ENCODE measurements at places on chromosomes 11 and 22.

GRCh38 chr11:47485107-47485506, 36.2 kb upstream of the RAPSN start:
- DNase-seq, result no peak

GRCh38 chr22:28838971-28839370, 38.6 kb upstream of the XBP1 start:
- no peak for DNase-seq

DNA sequence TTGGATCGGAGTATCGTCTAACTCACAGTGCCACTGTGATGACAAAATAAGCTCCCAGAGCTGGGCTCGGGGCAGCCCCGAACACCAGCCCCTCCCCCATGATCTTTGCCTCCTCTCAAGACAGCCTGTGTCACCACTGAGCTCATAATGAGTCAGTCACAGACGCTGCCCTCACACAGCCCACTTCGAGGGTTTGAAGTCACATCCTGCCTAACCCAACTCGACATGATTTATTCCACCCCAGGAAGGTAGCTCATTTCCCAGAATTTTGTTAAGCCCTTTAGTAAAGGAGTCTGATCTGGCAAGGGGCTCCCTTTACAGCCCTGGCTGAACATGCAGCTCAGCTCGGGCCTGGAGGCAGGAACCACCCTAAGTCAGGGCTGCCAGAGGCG, 22.8 kb downstream of the MYH9 start:
- DNase-seq, result peak; percentile 97

DNA sequence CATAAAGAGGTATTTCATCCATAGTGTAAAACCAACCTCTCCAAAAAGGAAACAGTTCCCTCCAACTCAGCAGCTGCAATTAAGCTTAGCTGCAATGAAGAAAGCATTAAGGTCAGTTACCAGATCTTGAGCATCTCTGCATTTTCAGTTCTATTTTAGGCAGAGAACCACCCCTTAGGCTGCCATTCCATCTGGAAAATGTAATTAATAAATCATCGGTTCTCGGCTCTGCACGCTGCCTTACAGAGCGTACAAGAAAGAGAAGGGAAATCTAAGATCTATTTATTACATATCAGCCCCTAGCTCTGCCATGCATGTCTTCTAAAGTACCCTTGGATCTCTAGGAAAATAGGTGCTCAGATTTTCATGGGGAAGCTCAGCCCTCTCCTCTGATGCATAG, 71.5 kb downstream of the RCN1 start:
- DNase-seq, result no peak

DNA sequence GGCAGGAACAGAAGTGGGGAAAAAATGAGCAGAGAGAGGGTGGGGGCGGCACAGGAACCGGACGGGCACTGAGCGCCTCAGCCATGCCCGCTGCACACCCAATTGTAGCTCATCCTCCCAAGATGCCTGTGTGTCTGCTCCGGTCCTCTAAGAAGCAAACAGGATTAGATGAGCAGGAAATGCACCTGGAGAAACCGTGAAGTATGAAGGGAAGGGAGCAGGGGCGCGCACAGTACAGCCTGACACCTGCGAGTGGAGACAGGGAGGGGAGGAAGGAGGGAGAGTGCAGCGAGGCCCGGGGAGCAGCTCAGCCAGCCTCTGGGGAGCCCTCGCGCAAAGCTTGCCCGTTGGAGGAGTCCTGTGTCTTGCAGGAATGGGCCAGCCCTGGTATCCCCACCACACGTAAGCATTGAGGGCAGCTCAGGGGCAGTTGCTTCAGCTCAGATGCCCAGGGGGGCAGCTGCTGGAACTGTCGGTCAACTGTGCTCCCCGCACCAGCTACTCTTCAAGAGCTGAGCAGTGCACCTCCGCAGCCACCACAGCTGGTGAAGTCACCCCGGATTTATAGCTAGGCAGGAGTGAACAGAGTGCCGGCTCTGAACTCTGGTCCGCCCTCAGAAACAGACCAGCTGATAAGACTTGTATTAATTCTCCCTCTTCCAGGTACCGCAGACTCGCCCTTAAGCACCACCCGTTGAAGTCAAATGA, 7.0 kb downstream of the DNAJB13 start:
- no peak for DNase-seq
